A549 (cell line): ENCODE measurements at places on chromosomes 1 and 21. TPM values are rescaled to one million over a fixed set of nuclear protein-coding genes. Genes with fewer than 3 reads are reported as not detected.

Gene KCNJ15
- 0.05 to 0.30 TPM in 2 of 3 replicates, not detected in the other for polyA plus RNA-seq

DNA sequence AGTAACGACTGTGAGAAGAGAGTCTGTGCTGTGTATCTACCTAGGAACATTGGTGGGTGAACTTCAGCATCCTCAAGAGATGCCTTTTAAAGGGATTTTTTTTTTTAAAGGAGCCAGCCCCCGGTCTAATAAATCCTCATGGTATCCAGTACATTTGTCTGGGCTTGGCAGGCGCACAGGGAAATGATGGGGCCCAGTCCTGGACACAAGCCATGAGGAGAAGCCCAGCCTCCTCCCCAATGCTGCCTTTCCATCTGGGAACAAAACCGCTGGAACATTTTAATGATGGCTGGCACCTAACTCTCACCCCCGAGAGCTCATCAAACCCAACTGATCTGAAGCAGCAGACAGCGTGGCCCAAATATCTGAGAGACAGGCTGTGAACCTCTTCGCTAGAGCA lies 64.2 kb downstream of the ACOT7 start:
- DNase-seq = no peak

DNA sequence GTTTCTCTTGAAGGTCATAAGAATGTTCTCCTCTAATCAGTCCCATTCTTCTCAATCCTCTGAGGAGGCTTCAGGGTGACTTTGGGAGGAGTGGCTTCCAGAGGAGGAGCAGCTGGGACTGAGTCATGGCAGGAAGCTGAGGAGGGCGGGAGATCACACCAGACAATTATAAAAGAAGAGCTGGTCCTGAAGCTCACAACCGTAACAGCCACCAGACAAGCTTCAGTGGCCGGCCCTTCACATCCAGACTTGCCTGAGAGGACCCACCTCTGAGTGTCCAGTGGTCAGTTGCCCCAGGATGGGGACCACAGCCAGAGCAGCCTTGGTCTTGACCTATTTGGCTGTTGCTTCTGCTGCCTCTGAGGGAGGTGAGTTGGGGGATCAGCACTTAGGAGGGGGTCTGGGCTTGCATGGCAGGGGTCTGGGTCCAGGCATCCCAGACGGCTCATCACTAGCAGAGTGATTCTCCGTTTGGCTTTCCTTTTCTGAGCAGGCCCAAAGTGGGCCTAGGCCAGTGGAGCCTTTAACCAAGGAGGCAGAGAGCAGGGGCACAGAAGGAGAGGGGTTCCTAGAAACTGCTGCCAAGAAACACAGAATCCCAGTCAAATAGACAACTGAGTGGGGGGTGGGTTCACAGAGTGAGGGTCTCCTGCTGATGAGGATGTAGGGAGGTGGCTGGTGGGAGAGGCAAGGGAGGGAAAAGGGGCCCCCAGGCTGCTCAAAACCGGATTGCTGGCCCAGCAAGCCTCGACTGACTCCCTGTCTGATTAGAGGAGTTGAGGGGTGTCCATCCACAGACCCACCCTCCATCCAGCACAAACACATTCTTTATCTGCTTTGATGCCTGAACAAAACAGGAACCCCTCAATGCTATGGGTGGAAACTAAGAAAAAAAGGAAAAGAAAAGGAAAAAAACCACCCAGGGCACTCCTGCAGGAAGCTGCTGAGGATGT lies at the start of gene ECM1:
ECM1 (plus strand) TSS at position 198 of the 953 bp plus-strand sequence; CDS start at position 299, 101 bp downstream.
- peak; percentile 33 for DNase-seq

Gene HPCAL4
- polyA plus RNA-seq = 0.08 to 0.14 TPM (median 0.09 TPM) in 3 replicates
